ENCODE measurements at places on chromosomes 13 and 19. TPM values are rescaled to one million over a fixed set of nuclear protein-coding genes. Genes with fewer than 3 reads are reported as not detected.

GRCh38 chr13:111906816-111907215, 160.1 kb upstream of the SOX1 start:
- H3K4me3 ChIP-seq: no peak overlapping the region
- H3K4me1 ChIP-seq: no peaks in the 10 kb centered on the region
- H3K27ac ChIP-seq: no peak overlapping the region
- no peaks in the 10 kb centered on the region for H3K36me3 ChIP-seq
- peak; percentile 45 for DNase-seq

GRCh38 chr19:4580021-4580901, 20.8 kb upstream of the SEMA6B start:
- no peaks in the 10 kb centered on the region for H3K36me3 ChIP-seq
- peaks cover 47% of the 10 kb centered on the region for H3K27me3 ChIP-seq
- peak overlapping the region; percentile 74 for H3K4me3 ChIP-seq
- DNase-seq: no peak
- H3K27ac ChIP-seq: no peak overlapping the region

GRCh38 chr19:21850656-21851255, 14.8 kb upstream of the ZNF43 start:
- peak overlapping the region; percentile 95 for H3K4me3 ChIP-seq
- DNase-seq: no peak
- H3K27ac ChIP-seq: peak overlapping the region; percentile 71
- peaks cover 18% of the 10 kb centered on the region for H3K4me1 ChIP-seq

DNA sequence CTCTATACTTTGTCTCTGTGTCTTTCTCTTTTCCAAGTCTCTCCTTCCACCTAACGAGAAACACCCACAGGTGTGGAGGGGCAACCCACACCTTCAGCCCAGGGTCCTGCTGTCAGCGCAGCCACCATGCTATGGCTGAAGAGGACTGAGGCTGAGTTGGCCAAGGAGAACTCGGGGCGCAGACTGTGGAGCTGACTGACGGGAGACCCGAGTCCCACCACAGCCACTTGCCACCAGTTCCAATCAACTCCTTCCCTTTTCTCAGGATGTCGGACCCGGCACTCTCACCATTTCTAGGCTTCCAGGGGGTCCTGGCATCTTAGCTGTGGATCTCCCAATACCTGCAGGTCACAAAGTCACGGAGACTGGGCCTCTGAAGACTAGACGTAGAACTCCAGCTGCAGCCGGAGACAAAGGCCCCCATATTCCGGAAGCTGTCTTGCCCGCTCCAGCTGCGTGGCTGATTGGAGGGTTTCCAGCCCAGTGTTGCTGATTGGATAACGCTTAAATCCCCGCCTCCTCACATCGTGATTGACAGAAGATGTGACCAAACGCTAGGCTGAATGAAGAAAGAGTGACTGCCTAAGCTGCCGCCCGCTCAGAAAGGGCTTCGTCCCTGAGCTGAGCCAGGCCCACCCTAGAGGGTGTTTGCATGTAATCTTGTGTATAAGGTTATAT, 63.6 kb downstream of the ZNF429 start:
- H3K27ac ChIP-seq: no peak overlapping the region
- no peaks in the 10 kb centered on the region for H3K27me3 ChIP-seq
- no peak overlapping the region for H3K4me3 ChIP-seq
- H3K36me3 ChIP-seq: no peaks in the 10 kb centered on the region

- DNase-seq: no peak
- peaks cover 4% of the 10 kb centered on the region for H3K36me3 ChIP-seq
- H3K27ac ChIP-seq: no peak overlapping the region
- H3K4me1 ChIP-seq: peaks cover 5% of the 10 kb centered on the region
Measured at GRCh38 chr13:23870356-23871140, 18.7 kb downstream of the MIPEP start.

DNA sequence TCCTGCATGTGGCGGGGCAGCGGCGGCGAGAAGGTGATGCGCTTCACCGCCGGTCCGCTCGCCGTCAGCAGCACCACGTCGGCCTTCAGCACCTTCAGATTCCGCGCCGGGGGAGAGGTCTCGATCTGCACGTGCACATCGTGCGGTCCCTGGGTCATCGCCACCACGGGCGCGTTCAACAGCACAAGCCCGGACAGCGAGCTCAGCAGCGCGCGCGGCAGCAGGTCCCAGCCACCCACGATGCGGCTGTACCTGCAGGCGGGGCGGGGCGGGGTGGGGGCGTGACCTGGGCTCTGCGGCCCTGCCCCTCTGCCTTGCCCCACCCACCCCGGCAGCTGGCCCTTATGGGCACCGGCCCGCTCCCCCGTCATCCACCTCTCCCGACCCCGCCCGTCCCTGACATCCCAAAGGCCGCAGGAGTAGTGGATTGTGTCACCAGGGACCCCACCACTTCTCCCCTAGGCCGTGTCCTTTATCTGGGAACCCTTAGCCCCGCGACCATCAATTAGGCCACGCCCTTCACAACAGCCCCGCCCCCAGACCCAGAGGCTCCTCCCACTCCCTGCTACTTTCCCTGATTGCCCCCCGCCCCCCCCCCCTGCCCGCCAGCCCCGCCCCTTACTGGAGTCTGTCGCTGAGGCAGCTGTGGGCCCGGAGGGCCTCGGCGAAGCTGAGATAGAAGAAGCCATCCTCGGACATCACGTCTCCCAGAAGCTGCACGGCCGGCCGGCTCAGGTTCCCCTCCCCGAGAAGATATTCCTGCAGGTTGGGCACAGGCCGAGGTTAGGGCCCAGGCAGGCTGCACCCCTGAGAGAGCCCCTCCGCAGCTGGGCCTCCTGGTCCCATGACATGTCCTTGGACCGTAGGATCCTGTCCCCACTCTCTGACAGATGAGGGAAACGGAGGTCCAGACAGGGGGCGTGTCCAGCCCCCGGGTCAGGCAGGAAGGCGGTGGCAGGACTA, 6.1 kb downstream of the IL4I1 start:
- peak overlapping the region; percentile 80 for H3K4me3 ChIP-seq
- peak overlapping the region; percentile 31 for H3K27ac ChIP-seq
- H3K36me3 ChIP-seq: peaks cover 4% of the 10 kb centered on the region
- H3K4me1 ChIP-seq: peaks cover 8% of the 10 kb centered on the region
- peaks cover 15% of the 10 kb centered on the region for H3K27me3 ChIP-seq

Gene ANGPTL4
- 4.7 TPM for total RNA-seq
